ENCODE measurements at places on chromosomes 7 and 10. TPM values are rescaled to one million over a fixed set of nuclear protein-coding genes. Genes with fewer than 3 reads are reported as not detected.

DNA sequence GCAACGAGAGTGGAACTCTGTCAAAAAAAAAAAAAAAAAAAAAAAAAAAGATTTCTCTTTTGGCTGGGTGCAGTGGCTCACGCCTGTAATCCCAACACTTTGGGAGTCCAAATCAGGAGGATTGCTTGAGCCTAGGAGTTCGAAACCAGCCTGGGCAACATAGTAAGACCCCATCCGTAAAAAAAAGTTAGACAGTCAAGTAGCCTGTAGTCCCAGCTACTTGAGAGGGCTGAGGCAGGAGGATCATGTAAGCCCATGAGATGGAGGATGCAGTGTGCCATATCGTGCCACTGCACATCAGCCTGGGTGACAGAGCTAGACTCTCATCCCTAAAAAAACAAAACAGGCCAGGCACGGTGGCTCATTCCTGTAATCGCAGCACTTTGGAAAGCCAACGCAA is 25.2 kb downstream of the PDLIM1 start:
- H3K27me3 ChIP-seq, result no peaks in the 10 kb centered on the region
- H3K36me3 ChIP-seq, result peaks cover 3% of the 10 kb centered on the region
- no peak overlapping the region for H3K4me3 ChIP-seq
- no peak for DNase-seq
- peak overlapping the region; percentile 77 for H3K27ac ChIP-seq

DNA sequence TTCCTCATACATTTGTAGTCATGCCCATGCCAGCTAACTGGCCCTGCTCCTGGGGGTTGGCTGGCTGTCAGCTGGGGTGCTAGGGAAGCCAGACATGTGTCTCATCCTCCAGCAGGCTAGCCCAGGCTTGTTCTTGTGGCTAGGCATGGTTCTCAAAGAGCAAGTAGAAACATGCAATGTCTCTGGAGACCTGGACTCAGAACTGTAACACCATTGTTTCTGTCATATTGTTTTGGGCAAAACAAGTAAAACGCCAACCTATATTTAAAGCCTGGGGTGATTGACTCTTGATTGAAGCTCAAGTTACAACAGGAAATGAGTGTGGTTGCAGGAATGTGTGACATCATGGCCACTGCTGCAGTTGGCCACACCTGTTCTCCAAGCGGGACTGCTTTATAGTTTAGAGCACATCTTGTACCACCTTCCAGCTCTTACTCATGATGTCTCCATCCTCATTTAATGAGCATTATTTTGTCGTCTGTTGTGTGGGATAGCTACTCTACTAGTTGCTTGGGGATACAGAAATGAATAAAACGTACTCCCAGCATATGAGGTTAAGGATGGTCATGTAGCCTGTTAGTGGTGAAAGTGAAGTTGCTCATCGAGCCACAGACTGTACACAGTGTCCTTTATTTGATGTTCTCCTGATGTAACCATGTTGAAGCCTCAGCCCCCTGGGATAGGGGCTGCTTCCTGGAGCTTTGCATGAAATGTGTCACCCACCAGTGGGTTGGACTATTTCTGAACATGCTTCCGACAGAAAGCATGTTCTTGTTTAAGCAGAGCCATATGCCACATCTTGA is 168.4 kb downstream of the SORCS3 start:
- DNase-seq, result no peak
- H3K4me1 ChIP-seq, result no peaks in the 10 kb centered on the region
- no peak overlapping the region for H3K4me3 ChIP-seq
- no peaks in the 10 kb centered on the region for H3K27me3 ChIP-seq

DNA sequence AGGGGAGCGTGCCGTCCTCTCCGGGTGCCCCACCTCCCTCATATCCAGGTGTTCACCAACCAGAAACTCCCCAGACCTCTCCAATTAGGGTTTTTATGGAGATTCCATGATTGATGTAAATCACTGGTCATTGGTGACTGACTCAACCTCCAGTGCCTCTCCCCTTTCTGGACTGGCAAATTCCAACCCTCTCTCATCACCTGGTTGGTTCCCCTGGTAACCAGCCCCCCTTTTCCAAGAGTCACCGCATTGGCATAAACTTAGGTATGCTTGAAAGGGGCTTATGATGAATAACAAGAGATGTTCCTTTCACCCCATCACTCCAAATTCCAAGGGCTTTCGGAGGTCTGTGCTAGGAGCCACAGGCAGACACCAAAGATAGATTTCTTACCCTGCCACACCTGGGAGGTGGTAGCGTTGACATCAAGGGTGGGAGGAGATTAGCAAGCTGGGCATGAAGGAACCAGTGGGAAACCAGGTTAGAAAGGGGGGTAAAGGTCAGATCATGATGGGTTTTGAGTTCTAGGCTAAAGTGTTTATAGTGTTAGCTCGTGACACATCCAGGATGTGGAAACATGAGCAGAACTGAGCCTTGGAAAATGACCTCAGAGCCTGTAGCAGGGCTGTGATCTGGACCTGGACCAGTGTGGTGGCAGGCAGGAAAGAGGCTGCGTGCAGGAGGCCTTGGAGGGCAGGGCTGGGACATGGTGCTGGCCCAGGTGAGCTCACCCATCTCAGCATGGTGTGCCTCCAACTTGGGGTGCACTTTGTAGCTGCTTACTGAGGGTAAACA is 45.1 kb downstream of the CAMK1D start:
- no peaks in the 10 kb centered on the region for H3K4me1 ChIP-seq
- H3K36me3 ChIP-seq, result no peaks in the 10 kb centered on the region
- H3K4me3 ChIP-seq, result no peak overlapping the region
- no peak overlapping the region for H3K27ac ChIP-seq
- no peak for DNase-seq

- no peak for DNase-seq
- H3K4me3 ChIP-seq, result no peak overlapping the region
- no peaks in the 10 kb centered on the region for H3K36me3 ChIP-seq
- H3K4me1 ChIP-seq, result no peaks in the 10 kb centered on the region
Measured at GRCh38 chr7:157035302-157035701, 24.8 kb upstream of the MNX1 start.

Gene DPP6
- total RNA-seq, result 6.4 TPM

GRCh38 chr7:119964065-119964464 is 308.9 kb upstream of the KCND2 start:
- no peak overlapping the region for H3K4me3 ChIP-seq
- no peak for DNase-seq
- H3K36me3 ChIP-seq, result no peaks in the 10 kb centered on the region
- H3K27ac ChIP-seq, result no peak overlapping the region

DNA sequence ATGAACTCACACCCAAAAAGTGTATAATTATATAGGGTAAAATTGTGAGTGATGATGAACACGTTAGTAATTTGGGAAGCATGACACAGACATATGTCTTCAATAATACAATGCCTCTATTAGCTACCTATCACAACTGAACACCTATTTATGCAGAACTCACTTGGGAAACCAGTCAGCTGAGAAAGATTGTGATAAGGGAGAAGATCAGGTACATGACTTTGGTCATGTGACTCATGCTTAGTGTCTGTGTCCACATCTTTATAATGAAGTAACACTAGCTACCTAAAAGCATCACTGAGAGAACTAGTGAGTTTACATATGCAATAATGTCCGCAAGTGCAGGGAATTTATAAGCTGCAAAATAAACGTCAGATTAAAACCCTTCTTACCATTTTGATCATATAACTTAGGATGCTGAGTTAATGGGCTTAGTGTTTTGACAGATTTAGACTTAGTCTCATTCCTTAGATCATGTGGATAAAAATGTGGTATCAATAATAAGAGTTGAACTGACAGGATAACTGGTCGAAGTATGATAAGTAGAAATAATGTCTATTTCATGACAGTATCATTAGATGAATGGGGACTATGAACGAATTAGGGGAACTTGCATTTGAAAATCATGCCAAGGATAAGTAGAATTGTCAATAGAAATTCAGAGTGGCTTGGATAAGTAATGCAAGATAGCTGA is 11.6 kb downstream of the VWDE start:
- H3K36me3 ChIP-seq, result no peaks in the 10 kb centered on the region
- no peak for DNase-seq
- H3K4me3 ChIP-seq, result no peak overlapping the region
- H3K27me3 ChIP-seq, result no peaks in the 10 kb centered on the region
- no peak overlapping the region for H3K27ac ChIP-seq

DNA sequence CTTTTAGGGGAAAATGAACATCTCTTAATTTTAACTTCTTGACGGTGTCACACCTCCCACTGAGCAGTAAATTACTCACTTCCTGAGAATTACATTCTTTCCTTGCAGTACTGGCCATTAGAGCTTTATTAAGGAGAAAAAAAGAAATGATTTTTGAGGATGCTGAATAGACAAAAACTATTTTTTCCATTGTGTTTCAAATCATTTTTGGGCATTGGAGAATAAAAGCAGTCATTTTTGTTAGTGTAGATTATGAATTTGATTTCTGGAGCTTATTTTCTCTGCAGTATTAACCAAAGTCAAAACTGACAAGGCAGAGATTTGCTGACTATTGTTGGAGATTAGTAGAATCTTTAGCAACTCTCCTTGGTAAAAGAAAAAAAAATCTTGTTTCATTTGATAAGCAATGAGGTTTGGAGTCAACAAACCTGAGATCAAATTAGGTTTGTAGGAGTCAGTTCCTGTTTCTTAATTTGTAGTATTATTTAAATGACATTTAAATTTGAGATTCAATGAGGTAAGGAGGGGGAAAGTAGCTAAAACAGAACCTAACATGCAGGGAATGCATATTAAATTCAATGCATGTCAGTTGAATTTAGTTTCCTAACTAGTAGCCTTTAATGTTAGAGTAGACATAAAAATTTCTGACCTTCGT is 70.6 kb downstream of the AP3M1 start:
- no peaks in the 10 kb centered on the region for H3K27me3 ChIP-seq
- no peak overlapping the region for H3K27ac ChIP-seq
- H3K4me3 ChIP-seq, result no peak overlapping the region
- peaks cover 48% of the 10 kb centered on the region for H3K36me3 ChIP-seq

Gene KLF14
- 0.37 TPM for total RNA-seq

DNA sequence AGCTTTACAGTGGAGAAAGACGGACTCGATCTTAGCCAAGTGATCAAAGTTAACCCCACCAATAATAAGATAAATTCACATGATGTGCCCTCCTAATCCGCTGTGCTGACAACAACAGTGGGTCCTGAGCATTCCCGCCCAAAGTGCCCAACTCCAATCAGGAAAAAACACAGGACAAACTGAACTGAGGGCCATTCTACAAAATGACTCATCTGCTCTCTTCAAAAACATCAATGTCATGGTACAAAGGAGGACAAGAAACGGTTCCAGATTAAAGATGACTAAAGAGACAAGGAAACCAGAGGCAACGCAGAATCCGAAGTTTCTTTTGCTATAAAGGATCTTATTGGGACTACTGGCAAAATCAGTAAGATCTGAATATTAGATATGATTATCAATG is 79.4 kb downstream of the CTBP2 start:
- H3K4me1 ChIP-seq, result peaks cover 61% of the 10 kb centered on the region
- no peak overlapping the region for H3K4me3 ChIP-seq
- no peaks in the 10 kb centered on the region for H3K36me3 ChIP-seq
- no peaks in the 10 kb centered on the region for H3K27me3 ChIP-seq

DNA sequence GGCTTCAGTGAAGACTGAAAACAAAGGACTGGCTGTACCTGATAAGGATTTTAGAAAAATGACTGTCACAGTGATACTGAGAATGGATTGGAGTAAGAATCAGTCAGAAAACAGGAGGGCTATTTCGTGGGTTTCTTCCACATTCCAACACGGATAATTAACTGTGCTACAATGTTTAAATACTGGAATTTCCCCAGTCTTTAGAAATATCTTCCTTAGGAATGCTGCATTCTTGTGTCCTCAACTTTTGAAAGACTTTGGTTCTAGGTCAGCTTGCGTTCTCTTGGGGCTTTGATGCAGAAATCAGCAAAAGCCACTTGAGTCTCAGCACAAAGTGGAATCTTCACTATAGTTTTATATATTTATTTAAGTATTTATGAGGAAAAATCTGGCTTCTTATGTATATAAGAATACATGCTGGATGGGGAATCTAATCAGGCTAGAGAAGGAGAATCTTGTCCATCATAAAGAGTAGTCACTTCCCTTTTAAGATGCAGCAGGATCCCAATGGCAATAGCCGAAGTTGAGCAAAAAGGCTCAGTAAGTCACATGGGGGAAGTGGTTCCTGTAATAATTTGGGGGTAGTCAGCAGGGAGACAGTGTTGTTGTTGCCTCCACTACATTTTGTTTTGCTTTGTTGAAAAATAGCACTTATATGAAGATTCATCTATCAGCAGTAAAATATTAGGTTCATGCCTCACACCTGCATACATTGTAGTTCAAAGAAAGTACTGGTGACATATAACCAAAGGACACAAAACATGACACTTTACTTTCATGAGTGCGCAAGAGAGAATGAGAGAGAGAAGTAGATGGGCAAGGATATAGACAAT is 86.0 kb downstream of the CH25H start:
- H3K36me3 ChIP-seq, result no peaks in the 10 kb centered on the region
- no peak overlapping the region for H3K27ac ChIP-seq
- DNase-seq, result no peak
- H3K4me3 ChIP-seq, result no peak overlapping the region

DNA sequence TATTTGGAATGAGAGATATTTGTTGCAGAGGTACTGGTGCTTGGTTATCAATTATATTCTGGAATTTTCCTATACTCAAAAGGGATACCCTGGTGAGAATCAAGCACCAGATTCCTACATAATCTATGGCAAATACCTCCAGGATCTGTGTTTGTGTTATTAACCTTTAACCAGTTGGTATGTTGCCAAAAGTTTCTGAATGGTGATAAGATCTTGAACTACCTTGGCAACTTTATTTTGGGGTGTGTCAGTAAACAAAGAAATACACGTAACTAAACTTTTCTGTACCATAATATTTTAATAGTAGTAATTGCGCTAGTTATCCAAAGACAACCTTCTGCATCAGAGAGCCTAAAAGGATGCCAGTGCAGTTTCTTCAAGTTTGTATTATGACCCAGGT is 13.4 kb downstream of the SCIN start:
- no peak for DNase-seq
- H3K27me3 ChIP-seq, result no peaks in the 10 kb centered on the region
- H3K36me3 ChIP-seq, result no peaks in the 10 kb centered on the region
- no peak overlapping the region for H3K4me3 ChIP-seq

DNA sequence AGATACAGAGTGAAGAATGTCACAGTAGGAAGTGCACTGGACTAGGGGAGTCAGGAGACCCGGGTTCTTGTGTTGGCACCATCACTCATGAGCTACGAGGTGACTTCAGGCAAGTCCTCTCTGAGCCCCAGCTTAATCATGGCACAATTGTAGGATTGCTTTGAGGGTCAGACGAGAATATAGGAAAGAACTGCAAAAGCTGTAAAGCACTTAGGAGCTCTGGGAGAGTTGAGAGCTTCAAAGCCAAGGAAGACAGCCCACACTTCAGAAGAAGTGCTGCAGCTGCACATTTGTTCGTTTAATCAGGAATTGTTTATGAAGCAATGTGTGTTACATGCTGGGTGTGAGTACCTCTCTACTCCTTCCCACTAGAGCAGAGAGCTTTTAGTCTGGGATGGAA is 4.4 kb downstream of the FBH1 start:
- no peak overlapping the region for H3K27ac ChIP-seq
- H3K27me3 ChIP-seq, result no peaks in the 10 kb centered on the region
- DNase-seq, result no peak
- no peak overlapping the region for H3K4me3 ChIP-seq
- peaks cover 38% of the 10 kb centered on the region for H3K4me1 ChIP-seq
- H3K36me3 ChIP-seq, result no peaks in the 10 kb centered on the region

GRCh38 chr7:40721342-40721949 is 586.6 kb downstream of the SUGCT start:
- no peaks in the 10 kb centered on the region for H3K27me3 ChIP-seq
- peaks cover 12% of the 10 kb centered on the region for H3K4me1 ChIP-seq
- no peak overlapping the region for H3K4me3 ChIP-seq

All from stomach (tissue), 19 donors.